Endothelial cell (in vitro differentiated cells): ENCODE measurements at places on chromosomes 2 and 18.

GRCh38 chr18:78517973-78518372, 461.6 kb upstream of the SALL3 start:
- DNase-seq = no peak

DNA sequence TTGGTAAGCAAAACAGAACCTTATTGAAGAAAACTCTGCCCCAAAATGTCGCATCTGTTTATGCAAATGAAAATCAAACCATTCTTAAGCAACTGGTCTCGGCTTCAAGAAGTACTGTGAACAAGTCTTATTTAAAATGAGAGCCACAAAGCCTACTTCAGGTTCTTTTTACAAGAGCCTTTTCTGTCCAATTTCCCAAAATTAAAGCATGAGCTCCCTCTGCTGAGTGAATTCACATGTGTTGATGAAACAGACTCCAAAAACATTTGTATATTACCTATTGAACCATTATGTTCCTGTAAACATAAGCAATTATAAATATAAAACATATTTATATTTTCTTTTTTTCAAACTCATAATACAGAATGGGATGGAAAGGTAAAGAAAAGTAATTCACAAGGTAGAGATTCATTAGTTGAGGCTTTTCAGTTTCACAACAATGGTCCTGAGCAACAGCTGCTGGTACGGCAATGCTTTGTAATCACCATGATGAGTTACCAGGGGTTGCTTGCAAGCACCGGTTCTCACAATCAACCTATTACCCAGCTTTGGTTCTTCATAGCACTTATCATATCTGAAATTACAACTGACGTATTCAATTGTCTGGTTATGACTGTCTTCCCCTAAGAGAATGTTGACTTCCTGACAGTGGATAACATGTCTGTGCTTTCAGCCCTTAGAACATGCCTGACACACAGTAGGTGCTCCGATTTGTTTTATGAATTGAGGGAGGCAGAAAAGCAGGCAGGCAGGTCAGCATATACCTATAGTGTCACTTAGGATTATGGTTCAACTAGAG, 108.4 kb upstream of the BZW1 start:
- DNase-seq = peak; percentile 31

DNA sequence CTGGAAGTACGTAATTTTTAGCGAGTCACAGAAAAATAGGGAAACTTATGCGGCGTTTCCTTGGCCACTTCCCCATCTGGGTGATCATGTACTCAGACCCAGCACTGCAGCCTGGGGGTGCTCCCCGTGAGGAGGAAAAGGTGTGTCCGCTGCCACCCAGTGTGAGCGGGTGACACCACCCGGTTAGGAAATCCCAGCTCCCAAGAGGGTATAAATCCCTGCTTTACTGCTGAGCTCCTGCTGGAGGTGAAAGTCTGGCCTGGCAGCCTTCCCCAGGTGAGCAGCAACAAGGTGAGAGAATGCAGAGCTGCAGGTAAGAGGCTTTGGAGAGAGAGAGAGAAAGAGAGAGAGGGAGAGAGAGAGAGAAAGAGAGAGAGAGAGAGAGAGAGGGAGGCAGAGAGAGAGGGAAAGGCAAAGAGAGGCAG, at the start of gene IL1R2:
Gene IL1R2 (plus strand): TSS at position 240 of the 425 bp plus-strand sequence. CDS start 16,616 bp downstream, outside the sequence.
- no peak for DNase-seq

DNA sequence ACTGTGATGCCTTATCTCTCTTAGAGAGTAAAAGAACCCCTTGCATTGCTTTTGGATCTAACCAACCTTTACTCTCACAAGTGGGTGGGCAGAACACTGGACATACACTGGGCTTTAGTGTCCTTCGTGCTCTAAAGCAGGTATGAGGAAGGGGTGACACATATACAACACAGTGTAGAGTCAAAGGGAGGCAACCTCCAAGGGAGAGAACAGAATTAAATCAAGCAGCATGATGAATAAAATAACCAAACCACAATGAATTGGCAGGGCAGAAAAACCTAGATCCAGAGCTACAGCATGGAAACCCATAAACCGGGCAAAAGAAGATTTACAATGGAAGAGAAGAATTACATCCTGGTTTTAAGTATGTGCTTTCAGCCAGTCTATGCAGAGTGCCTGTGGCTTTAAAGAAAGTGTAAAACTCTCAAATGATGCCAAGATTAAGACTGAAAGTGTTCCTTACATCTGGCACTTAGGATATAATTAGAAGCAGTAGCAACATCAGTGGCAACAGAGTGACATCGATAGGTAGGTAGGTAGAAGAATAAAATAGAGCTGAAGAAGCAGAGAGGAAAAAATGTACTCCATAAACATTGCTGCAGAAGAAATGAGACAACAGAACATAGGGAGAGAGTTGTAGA, 191.7 kb upstream of the ZC3H15 start:
- DNase-seq = no peak

GRCh38 chr2:216349366-216349765, 22.9 kb downstream of the MARCHF4 start:
- DNase-seq = no peak

DNA sequence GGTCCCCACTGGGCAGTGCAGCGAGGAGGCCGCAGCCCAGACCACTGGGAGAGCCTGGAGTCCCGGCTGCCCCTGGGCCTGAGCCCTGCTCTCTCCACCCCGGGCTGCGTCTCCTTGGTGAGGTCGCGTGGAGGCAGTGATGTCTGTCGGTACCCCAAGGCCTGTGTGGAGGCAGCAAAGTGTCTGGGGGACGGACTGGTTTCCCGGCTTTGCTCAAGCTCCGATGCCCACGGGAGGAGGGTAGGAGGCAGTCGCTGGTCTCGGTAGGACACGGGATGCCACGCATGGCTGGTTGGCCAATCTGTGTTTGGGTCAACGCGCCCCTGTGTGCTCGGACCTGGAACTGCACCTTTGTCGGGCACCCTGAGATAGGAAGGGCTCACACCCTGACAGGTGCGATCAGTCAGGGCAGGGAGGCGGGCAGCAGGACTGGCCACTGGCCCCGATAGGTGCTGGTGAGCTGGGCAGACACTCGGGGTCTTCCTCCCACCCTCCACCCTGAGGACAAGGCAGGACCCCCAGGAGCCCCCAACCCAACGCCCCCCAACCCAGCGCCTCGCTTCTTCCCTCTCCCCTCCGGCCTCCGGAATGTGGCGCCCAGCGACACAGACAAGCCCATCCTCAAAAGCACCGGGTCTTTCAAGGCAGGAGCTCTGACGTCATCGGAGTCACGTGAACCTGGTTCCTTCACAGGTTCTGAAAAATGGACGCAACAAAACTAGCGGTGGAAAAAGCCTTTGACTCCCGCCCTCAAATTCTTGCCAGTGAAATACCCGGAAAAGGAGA, 288.6 kb downstream of the NDUFA10 start:
- DNase-seq = no peak

GRCh38 chr2:108396845-108397244, 19.1 kb downstream of the SULT1C4 start:
- no peak for DNase-seq
